Colonic mucosa (tissue), 4 donors: ENCODE measurements at places on chromosomes 1 and 21. TPM values are rescaled to one million over a fixed set of nuclear protein-coding genes. Genes with fewer than 3 reads are reported as not detected.
A peak's percentile ranks its signal among the peaks of the same experiment; 100 is the strongest.

SMG7 gene
- total RNA-seq, result 55.2 TPM

- H3K27ac ChIP-seq, result no peak overlapping the region
- H3K4me1 ChIP-seq, result no peaks in the 10 kb centered on the region
- H3K4me3 ChIP-seq, result no peak overlapping the region
- no peaks in the 10 kb centered on the region for H3K27me3 ChIP-seq
- H3K36me3 ChIP-seq, result no peaks in the 10 kb centered on the region
- DNase-seq, result no peak
Measured at GRCh38 chr1:175885326-175885725, 141.9 kb upstream of the TNR start.

- no peak overlapping the region for H3K27ac ChIP-seq
- no peaks in the 10 kb centered on the region for H3K27me3 ChIP-seq
- H3K4me1 ChIP-seq, result no peaks in the 10 kb centered on the region
- no peak overlapping the region for H3K4me3 ChIP-seq
Measured at GRCh38 chr1:53615101-53615500, 123.9 kb downstream of the GLIS1 start.

DNA sequence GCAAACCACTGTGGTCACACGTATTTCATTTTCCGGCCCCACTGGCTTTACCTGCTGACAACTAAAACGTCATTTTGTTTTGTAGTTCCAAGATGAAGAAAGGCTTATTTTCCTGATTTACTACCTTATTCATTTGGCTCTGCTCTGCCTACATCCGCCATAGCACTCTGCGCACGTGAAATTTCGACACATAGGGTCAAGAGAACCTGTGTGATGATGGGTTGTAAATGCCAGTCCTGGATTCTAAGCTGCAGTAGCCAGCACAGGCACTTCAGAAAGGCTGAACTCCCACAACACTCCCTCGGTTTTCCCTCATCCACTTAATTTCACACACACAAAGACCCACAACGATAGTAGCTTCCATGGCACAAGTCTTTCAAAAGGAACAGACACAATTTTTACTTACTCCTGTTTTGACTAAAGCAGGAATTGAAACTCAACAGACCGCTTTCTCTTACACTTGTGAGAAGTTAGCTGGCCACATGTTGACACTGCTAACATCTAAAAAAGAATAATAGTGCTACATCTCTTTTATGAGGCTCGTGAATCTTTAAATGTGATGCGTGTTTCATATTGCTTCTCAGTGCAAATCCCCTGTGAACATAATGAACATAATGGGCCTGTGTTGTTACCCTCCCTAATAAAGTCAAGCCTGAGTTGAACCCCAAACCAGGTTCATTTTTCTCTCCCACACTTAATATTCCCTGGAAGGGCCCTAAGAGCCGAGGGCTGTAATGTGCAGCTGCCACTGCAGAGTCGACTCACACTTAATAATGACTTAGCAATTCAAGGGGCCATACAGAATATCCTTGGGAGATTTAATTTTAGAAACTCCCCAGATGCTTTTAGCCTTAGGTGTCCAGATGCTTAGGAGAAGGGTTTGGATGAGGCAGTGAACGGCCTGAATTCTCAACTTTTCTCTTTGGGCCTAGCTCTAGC lies 1.5 kb upstream of the RUNX1 start:
- peaks cover 5% of the 10 kb centered on the region for H3K4me1 ChIP-seq

DNA sequence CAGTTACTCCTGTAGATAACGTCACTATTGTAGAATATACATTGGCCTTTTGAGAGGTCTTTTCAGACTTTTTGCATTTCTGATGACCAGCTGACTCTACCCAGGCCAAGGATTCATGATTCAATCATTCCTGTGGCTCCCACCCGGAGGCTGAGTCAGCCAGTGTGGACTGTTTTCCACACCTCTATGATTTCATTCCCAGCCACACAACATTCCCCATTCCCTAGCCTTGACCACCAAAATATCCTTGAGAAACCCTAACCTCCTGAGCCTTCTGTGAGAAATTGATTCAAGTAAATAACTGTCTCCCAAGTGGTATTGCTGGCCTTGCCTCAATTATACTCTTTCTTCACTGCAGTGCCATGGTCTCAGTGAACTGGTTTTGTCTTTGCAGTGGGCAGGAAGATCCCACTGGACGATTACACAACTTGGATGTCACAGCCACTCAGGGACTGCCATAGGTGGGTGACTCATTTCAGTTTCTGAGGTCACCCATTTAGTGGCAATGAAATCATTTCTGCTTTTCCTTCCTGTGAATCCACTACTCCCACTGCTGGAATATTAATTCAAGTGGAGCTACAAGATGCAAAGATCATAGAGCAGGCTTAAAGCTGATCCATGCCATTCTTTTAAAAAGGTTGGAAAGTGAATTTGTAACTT lies 518.6 kb upstream of the ZP4 start:
- H3K36me3 ChIP-seq, result no peaks in the 10 kb centered on the region
- H3K27me3 ChIP-seq, result no peaks in the 10 kb centered on the region
- no peak overlapping the region for H3K4me3 ChIP-seq
- no peak for DNase-seq
- no peak overlapping the region for H3K27ac ChIP-seq
- H3K4me1 ChIP-seq, result no peaks in the 10 kb centered on the region

GRCh38 chr1:176854758-176855745 lies 309.5 kb downstream of the ASTN1 start:
- no peak overlapping the region for H3K4me3 ChIP-seq
- H3K27ac ChIP-seq, result no peak overlapping the region
- no peaks in the 10 kb centered on the region for H3K27me3 ChIP-seq
- H3K36me3 ChIP-seq, result no peaks in the 10 kb centered on the region
- no peaks in the 10 kb centered on the region for H3K4me1 ChIP-seq

DNA sequence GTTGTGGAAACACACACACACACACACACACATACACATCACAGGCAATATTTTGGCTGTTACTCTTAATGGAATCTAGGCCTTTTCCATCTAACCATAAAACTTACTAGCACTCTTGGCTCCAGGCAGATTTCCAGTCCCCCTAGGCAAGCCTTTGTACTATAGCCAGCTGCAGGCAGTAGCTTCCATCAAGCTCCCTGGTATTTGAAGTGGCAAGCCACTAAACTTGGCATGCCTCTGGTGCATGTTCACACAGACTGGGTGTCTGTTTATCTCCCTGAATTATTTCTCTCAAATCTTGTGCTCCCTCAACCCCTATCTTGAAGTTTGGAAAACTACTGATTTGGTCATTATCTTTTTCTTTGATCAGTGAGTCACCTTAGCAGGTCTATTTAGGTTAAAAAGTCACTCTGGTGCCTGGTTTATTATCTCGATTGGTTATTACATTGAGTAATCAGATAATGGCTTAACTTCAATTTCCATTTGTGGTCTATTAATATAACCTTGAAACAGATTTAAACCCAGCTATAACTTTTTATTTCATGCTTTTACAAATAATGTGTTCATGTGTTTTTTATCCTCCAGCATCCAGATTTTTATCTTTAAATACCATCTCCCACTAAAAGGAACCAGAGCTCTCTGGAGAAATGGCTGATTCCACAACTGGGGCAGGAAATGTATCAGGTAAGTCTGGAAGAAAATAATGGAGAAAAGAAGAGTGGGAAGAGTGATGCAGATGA lies 2.7 kb upstream of the RBM15 start:
- no peaks in the 10 kb centered on the region for H3K27me3 ChIP-seq
- no peaks in the 10 kb centered on the region for H3K36me3 ChIP-seq
- DNase-seq, result peak; percentile 45
- H3K4me3 ChIP-seq, result no peak overlapping the region
- peak overlapping the region; percentile 99 for H3K27ac ChIP-seq

LRRC8B gene
- total RNA-seq, result 14.4 TPM

- no peaks in the 10 kb centered on the region for H3K36me3 ChIP-seq
- H3K4me1 ChIP-seq, result no peaks in the 10 kb centered on the region
- no peak overlapping the region for H3K4me3 ChIP-seq
- peak; percentile 46 for DNase-seq
Measured at GRCh38 chr1:28313702-28314546, 14.9 kb upstream of the MED18 start.

- H3K4me1 ChIP-seq, result no peaks in the 10 kb centered on the region
- no peak for DNase-seq
- H3K27me3 ChIP-seq, result no peaks in the 10 kb centered on the region
- no peaks in the 10 kb centered on the region for H3K36me3 ChIP-seq
- H3K4me3 ChIP-seq, result no peak overlapping the region
- no peak overlapping the region for H3K27ac ChIP-seq
Measured at GRCh38 chr1:55927702-55928290, 651.6 kb downstream of the PLPP3 start.

DNA sequence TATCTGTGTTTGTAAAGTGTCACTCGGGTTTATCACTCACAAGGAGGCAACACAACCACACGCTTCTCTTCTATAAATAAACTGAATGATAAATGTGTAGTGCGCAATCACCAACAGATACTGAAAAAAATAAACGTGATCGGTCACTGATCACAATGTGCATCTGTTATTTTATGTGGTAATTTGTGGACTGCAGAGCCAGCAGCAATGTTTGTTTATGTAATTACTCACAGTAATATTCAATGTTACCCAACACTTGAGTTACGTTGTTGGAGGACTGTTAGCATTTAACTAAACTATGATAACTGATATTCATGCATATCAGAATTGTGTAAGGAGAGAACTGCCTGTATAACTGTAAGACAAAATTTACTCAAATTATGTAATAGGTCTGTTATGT lies 129.6 kb downstream of the USH2A start:
- no peak overlapping the region for H3K27ac ChIP-seq
- H3K27me3 ChIP-seq, result no peaks in the 10 kb centered on the region
- no peaks in the 10 kb centered on the region for H3K36me3 ChIP-seq
- DNase-seq, result no peak

DNA sequence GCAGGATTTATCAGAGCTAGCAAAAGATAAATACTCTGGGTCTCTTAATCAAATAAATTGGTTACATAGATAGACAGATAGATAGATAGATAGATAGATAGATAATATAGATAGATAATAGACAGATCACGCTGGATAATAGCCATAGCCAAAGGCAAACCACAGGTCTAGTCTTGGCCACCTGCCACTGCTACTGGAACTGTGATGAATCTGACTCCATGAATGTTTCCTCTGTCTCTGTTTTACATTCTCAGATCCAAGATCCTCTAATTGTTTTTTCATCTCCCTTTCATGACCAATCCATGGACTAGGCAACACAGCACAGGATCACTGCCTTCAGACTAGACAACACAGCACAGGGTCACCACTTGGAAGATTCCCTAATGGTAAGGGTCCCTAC lies 444.7 kb upstream of the NFIA start:
- DNase-seq, result no peak
- H3K27ac ChIP-seq, result no peak overlapping the region
- no peaks in the 10 kb centered on the region for H3K4me1 ChIP-seq
- no peak overlapping the region for H3K4me3 ChIP-seq
- no peaks in the 10 kb centered on the region for H3K36me3 ChIP-seq
- no peaks in the 10 kb centered on the region for H3K27me3 ChIP-seq

DNA sequence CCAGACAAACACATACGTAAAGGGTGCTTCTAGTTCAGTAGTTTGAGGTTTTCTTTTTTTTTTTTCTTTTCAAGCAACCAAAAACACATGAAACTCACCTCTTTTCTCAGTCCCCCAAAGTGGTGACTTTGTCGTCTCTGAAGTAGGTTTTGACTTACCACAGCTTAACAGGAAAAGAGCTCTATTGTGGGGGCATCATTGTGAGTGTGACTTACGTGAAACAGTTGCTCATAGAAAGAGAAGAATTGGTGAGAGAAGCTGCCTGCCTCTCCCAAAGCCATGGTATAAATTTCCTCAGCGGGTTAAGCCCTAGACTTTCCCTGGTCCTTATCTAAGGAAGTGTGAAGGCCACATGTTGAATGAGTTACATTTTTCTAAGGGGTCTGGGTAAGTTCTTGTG lies 11.9 kb downstream of the FASLG start:
- H3K4me1 ChIP-seq, result no peaks in the 10 kb centered on the region
- no peak for DNase-seq
- H3K4me3 ChIP-seq, result no peak overlapping the region

- H3K4me3 ChIP-seq, result no peak overlapping the region
- H3K27me3 ChIP-seq, result no peaks in the 10 kb centered on the region
- H3K4me1 ChIP-seq, result no peaks in the 10 kb centered on the region
- no peak overlapping the region for H3K27ac ChIP-seq
- H3K36me3 ChIP-seq, result no peaks in the 10 kb centered on the region
- DNase-seq, result peak; percentile 19
Measured at GRCh38 chr21:45152265-45152746, 77.9 kb downstream of the ADARB1 start.

DNA sequence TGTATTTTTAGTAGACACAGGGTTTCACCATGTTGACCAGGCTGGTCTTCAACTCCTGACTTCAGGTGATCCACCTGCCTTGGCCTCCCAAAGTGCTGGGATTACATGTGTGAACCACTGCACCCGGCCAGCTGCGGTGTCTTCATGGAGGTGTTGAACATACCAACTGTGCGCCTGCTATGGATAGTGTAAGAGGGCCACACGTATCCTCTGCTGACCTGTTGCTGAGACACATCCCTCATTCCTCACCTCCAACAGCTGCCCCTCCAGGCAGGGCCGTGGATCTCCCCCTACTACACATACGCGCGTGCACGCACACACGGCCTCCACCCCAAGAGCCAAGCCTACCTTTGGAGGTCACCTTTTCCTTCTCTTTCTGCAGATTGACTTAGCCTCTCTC lies 48.0 kb upstream of the PARP1 start:
- H3K27me3 ChIP-seq, result no peaks in the 10 kb centered on the region
- DNase-seq, result no peak
- no peak overlapping the region for H3K4me3 ChIP-seq
- H3K27ac ChIP-seq, result no peak overlapping the region

DNA sequence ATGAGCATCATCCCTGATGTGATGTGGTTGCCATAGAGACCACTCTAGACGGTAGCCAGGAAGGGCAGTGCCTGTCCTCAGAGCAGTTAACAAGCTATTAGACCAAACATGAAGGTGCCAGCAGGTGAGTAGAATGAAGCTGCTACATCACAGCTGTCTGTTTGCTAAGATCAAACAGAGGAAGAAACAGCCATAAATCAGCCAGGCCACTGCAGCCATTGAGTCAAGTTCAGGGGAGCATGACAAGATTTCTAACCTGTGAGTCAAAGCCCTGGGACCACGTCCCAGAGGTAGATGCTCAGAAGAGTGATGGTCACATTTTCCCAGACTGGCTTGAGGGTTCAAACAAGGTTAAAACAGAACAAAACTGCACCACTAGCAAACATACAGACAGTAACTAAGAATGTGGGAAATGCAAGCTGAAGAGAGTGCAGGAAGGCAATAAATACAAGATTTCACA lies 450.6 kb upstream of the DAB1 start:
- no peaks in the 10 kb centered on the region for H3K4me1 ChIP-seq
- no peak overlapping the region for H3K27ac ChIP-seq
- no peaks in the 10 kb centered on the region for H3K36me3 ChIP-seq

CLCA4 gene
- total RNA-seq, result 194 TPM

DNA sequence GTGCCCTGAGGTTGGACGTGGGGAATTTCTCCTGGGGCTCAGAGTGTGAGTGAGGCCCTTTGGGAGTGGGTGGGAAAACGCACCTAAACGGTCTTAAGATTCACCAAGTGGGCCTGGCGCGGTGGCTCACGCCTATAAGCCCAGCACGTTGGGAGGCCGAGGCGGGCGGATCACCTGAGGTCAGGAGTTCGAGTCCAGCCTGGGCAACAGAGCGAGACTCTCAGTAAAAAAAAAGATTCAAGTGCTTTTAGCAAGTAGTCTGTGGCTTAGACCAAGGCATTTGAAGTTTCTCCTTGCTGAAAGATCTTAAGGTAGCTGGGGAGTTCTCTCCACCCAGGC lies 1.4 kb downstream of the RPS8 start:
- no peaks in the 10 kb centered on the region for H3K27me3 ChIP-seq
- peak overlapping the region; percentile 81 for H3K27ac ChIP-seq
- H3K36me3 ChIP-seq, result peaks cover 19% of the 10 kb centered on the region
- peak overlapping the region; percentile 70 for H3K4me3 ChIP-seq
